Stimulated activated CD4-positive, alpha-beta T cell treated with anti-CD3 and anti-CD28 coated beads, TNF-alpha, amount 100 ng/mL, for 1 hour (primary cell): ENCODE measurements at places on chromosomes 2 and 18.

DNA sequence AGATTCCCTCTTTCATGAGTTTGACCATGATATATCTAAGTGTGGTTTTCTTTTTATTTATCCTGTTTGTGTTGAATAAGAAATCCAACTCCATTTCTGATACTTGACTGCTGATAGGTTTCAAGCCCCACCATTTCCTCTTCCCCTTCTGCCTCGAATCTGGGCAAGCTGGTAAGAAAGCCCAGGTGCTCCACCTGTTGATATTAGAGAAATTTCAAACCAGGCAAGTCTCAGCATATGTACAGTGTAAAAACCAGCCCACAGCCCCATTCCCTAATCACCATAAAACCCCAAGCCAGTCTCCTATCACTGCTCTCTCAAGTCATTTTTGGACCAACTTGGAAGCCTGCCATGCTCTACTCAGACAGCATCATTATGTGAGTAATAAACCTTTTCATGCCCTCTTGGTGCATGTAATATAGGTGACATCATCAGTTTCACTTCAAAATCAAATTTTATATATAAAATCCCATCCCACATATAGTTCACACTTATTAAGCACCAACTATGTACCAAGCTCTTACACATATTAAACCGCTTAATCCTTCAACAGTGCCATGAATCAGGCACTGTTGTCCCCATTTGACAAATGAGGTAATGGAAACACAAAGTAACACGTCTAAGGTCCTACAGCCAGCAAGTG lies 46.6 kb downstream of the SMAD2 start:
- DNase-seq = no peak

- DNase-seq = no peak
Observed at GRCh38 chr2:26542676-26543505, 65.0 kb upstream of the OTOF start.

DNA sequence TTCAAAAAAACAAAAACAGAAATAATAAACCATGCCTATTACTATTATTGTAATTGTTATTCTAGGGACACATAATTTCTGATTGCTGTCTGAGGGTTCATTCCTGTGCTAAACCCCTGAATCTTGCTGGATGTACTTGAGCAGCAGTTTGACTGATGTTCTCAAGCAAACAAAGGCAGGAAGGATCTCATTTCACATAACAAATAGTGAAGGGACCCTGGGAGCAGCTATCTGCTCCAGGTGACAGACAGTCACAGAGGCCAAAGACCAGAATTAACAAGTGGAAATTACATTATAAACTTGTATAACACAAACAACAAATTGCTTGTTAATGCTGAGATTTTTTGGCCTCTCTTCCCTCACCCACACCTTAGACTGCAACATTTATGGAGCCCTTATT lies 284.2 kb downstream of the THSD7B start:
- no peak for DNase-seq

DNA sequence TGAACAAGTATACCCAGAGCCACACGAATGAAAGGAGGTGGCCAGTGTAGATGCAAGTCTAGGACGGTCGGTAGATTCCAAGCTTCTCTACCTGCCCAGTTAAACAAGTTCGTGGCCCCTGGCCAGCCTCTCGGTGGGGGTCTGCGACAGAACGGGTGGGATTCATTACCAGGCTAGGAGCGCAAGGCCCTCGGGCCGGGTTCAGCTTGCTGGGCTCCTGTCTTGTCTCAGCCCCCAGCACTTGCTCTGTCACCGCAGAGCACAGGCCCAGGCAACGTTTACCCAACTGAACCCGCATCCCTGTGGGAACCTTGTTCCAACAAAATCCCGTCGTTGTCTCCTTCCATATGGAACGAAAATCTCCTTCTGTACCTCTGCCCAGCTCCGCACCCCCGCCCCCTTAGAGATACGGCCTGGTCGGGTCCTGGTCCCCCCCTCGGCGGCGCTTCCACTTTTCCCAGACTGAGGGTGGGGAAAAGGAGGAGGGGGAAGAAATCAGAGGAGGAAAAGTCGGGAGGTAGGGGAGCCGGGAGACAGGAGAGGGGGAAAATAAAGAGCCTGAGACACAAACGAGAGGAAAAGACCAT lies 1.9 kb upstream of the EMX1 start:
- no peak for DNase-seq

- DNase-seq = no peak
Observed at GRCh38 chr2:231604101-231604684, 11.5 kb downstream of the TEX44 start.

- no peak for DNase-seq
Observed at GRCh38 chr2:241217320-241218031, 29.0 kb downstream of the ANO7 start.

GRCh38 chr2:23679044-23679443 lies 247.9 kb downstream of the ATAD2B start:
- DNase-seq = no peak
